ENCODE measurements at places on chromosomes 7 and 10.

DNA sequence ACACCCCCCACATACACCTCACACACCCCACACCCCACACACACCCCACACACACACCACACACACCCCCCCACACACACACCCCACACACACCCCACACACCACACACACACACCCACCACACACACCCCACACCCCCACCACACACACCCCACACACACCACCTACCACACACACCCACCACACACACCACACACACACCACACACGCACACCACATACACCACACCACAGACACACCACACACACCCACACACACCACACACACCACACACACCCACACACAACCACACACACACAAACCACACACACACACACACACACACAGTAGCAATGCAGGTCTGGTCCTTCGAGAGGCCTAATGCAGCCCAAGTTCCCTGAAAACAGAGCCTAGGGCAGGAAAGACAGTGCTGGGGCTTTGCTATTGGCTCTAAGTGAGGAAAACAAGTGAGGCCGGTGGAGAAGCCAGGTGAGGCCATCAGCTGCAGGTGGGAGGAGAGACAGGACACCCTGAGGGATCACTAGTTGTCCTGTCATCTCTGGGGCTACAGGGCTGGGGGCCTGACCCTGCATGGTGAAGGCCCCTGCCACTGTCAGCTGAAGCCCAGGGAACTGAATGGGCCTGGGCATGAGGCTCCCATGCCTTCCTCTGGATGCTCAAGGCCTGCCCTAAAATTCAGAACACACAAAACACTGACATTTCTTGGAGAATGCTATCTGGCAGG lies 92.6 kb downstream of the CYTH3 start:
- no peak for DNase-seq

DNA sequence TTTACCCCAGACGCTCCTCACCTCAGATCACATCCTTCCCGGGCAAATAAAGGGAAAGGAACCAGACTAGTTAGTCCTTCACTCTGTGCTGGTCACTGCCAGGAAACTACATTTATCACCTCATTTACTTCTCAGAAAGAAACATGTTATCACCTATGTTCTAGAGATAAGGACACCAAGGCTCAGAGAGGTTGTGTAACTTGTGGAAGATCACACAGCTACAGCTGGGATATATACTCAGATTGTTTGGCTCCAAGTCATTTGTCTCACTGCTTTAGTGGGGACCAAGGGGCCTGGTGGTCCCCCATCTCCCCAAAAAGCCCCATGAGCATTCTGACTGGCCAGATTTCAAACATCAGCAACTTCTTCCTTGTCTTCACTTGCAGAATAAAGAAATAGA lies 17.5 kb upstream of the BTBD16 start:
- no peak for DNase-seq

DNA sequence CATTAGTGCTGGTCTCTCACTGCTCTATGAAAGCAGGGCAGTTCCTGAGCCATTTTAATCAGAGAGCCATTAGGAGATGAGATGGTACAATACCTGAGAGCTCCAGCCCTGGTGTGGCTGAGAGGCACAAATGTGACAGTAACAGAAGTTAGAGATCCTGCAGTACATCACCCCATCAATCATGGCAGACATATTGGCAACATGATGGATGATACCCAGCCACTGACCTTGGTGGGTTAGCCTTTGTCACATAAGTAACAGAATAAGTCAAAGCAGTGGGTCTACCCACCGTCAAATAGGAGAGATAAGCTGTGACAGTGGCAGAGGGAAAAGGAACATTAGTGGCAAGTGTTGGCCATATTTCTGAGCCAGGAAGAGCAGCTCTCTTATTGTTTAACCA lies 53.3 kb upstream of the NXPH1 start:
- DNase-seq = no peak

DNA sequence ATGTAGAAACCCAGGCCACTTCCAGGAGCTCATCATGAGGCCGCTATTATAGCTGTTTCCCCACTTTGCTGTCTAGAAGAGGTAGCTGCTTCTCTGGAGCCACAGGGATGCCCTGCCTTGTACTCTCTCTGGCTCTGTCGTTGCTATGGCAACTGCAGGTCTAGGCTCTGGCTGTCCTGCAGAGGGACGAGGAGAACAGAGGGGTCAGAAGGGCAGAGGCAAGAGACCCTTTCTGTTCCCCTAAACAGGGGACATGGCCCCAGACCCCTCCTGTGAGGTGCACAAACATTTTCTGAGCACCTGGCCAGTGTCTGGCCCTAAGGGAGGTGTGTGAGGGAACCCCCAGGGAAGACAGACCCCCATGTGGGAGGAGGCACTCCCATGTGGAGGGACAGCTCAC lies 31.4 kb downstream of the ITPRIP start:
- no peak for DNase-seq

DNA sequence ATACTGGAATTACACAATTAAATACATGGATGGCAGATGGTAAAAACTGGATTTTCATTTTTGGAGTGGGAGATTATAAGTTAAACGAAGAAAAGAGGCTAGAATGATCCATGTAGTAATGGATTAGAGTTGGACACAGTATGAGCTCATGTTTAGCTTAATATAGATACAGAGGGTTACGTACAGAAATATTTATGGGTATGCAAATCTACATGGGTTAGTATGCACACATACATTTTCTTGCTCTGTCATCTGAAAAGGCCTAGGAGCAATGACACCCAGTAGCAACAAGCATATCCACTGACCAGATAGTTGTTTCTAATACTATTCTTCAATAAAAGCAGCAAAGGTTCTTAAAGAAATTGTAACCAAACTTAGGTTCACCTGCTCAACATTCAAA lies 366.4 kb downstream of the SEMA3D start:
- DNase-seq = no peak

DNA sequence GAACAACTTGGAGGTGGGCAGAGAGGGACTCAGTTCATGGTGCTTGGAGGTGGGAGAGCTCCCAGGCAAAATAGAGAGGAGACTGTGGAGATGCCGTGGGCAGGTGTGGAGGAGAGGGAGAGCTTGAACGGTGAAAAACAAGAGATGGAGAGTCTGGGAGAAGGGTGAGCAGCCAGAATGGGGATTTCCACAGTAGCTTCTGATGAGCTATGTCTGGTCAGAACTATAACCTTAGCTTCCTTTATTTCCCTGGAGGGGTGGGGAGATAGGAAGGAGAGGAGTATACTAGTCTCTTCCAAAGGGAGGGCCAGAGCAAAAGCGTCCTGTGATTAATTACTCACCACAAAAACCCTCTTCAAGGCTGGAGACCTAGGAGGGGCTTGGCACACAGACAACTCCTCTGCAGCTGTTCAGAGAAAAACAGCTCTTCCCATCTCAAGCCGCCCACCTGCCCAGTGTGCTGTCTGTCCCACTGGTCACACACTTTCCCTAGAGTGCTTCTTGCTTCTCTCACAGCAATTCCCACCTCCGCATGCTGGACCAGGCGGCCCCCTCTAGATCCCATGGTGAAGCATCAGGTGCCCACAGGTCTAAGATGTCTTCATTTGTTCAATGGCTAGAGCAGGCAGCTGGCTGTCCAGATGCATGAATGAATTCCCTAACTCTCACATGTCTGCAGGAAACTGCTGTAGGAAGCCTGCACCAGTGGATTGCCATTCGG lies 41.9 kb downstream of the TAS2R41 start:
- no peak for DNase-seq

GRCh38 chr7:78985509-78985908 lies 468.0 kb downstream of the MAGI2 start:
- DNase-seq = no peak

- DNase-seq = no peak
These were observed 376 bp downstream of the GNA12 start for GRCh38 chr7:2843711-2844152.

GRCh38 chr10:90407131-90407530 lies 450.7 kb downstream of the HTR7 start:
- DNase-seq = no peak

DNA sequence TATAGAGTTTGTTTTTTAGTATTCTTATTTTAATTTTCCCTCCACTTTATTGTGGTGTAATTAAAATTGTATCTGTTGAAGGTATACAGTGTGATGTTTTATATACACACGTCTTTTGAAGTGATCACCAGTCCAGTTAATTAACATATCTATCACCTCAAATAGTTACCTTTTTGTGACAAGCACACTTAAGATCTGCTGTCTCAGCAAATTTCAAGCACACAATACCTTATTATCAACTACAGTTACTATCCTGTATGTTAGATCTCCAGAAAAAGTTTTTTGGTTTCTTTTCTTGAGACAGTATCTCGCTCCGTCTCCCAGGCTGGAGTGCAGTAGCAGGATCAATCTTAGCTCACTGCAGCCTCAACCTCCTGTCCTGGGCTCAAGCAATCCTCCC lies 8.7 kb downstream of the WIPI2 start:
- DNase-seq = no peak

- no peak for DNase-seq
These were observed 241.6 kb downstream of the SNX10 start for GRCh38 chr7:26533217-26533616.

DNA sequence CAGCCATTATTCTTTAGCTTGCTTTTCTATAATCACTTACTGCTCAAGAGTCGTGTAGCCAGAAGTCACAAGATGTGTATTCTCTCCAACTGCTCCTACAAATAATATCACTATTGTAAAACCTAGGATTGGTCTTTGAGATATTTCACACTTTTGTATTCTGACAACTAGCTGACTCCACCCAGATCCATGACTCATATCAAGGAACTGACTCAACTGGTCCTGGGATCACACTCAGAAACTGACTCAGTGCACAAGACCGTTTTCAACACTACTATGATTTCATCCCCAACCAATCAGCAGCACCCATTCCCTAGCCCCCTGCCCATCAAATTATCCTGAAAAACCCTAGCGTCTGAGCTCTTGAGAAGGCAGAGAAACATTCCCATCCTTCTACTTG lies 56.5 kb upstream of the ORC5 start:
- DNase-seq = no peak

DNA sequence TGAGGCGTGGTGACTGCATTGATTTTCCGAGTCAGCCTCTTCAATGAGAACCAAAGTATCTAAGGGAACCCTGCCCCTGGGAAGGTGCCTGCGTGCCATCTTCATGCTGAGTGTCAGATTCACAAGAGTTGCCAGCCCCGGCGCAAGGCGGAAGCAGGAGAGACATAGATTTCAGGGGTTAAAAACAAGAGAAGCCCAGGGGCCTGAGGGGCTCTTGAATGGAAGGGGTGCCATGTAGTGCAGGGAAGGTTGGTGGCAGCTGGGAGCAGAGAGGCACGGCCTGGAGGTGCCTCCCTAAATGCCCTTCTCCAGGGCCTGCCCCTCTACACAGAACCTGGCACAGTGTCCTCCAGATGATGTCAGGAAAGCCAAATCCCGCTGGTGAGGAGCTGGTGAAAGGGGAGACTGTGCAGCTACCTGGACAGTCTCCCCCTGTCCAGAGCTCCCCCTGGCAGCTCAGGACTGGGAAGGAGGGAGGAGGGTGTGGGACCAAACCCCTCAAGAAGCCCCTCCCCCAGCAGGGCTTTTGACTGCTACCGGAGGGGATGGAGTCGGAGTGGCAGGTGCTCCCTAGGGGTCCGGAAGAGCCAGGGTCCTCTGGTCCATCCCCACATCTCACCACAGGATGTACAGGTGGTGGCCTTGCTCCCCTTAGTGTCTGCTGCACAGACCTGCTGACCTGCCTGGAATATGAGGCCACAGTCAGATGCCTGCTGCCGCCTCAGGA lies 137.9 kb downstream of the TCERG1L start:
- no peak for DNase-seq

GRCh38 chr7:94748376-94748775 lies 92.4 kb upstream of the SGCE start:
- no peak for DNase-seq

DNA sequence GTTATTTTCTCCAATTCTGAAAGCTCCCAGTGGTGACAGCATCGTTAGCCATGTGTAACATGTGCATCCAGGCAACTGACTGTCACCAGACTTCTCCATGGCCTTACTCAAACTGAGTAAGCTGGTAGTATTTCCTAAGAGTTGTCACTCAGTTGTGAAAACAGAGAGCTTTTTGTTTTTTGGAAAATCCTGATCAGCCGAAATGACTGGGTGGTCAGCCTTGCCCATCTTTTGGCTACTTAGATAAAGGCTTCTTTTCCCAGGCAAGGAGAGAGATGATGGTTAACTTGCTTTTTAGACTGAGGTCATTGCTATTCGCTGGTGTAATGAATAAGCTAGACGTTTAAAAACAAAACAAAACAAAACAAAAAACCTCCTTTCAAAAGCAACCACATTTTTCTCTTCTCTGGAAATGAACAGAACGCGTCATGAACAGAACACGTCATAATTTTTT lies 159.5 kb upstream of the KLF14 start:
- DNase-seq = no peak

- DNase-seq = peak; percentile 47
These were observed 327.8 kb upstream of the C7orf33 start for GRCh38 chr7:148262721-148263229.

DNA sequence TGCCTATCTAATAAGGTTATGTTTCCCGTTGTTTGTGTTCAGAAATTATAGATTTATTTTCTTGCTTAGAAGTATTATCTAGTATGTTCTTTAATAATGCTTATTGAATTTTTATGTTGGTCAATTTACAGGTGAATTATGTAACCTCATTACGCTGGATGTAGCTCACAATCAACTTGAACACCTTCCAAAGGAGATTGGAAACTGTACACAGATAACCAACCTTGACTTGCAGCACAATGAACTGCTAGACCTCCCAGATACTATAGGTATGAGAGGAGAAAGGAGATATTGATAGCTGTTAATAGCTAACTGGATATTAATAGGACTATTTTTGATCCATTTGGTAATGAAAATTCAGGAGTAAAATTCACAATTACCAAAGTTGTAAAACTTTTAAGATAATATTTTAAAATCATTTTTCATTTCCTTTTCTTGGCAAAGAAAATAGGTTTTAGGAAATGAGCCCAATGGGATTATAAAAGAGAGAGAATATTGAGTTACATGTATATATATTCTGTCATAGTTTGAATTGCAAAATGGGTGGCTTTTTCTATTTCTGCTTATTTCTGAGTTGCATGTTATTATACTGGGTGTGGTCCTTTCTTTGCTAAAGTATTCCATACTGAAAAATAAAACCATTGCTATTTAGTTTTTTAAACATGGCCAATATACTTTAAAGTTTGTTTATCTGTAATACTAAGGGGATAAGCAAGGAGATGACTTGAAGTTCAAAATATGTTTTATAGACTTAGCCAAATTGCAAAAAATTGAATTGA lies 66.3 kb downstream of the SHOC2 start:
- no peak for DNase-seq

GRCh38 chr7:157400171-157400860 lies 63.5 kb downstream of the DNAJB6 start:
- DNase-seq = no peak
